ENCODE measurements at places on chromosomes 1 and 21.

DNA sequence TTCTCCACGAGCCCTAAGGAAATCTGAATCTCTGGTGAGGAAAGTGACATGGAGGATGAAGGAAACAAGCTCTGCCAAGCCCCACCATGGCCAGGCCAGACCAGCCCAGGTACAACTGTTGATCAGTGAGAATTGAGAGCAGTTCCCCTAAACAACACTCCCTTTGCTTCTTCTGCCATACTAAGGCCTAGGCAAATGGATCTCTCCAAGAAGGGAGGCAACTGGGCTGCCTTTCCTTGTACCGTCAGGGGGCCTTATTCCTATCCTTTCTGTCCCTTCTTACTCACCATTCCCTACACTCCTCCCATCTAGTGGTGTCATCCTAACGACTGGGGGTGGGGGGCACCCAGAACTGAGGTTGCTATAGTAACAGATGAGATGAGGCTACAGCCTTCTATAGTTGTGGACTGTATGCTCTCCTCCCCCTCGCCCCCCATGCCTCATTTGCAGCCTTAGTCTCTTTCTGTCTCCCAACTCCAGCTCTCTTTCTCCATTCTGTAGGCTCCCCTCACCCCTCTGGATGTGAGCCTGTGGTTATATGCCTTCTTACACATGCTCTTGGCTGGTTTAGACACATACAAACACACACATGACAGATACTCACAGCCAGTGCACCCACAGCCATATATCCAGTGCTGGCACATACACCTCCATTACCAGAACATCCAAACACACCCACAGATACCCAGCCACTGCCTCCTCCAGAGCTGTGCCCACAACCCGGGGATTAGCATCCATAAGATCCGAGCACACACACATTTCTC is 3.6 kb downstream of the PEA15 start:
- no peaks in the 10 kb centered on the region for H3K27me3 ChIP-seq
- DNase-seq, result no peak
- peaks cover 33% of the 10 kb centered on the region for H3K36me3 ChIP-seq
- peaks cover 69% of the 10 kb centered on the region for H3K4me1 ChIP-seq
- no peak overlapping the region for H3K27ac ChIP-seq

GRCh38 chr1:52544665-52545525 is 8.0 kb downstream of the TUT4 start:
- no peak overlapping the region for H3K27ac ChIP-seq
- no peak for DNase-seq
- H3K36me3 ChIP-seq, result no peaks in the 10 kb centered on the region

GRCh38 chr1:156384007-156384406 is 15.0 kb downstream of the RHBG start:
- H3K27ac ChIP-seq, result no peak overlapping the region
- H3K27me3 ChIP-seq, result peaks cover 33% of the 10 kb centered on the region
- no peaks in the 10 kb centered on the region for H3K4me1 ChIP-seq
- DNase-seq, result no peak
- H3K4me3 ChIP-seq, result no peak overlapping the region
- no peaks in the 10 kb centered on the region for H3K36me3 ChIP-seq

- H3K36me3 ChIP-seq, result no peaks in the 10 kb centered on the region
- DNase-seq, result peak; percentile 63
- no peaks in the 10 kb centered on the region for H3K27me3 ChIP-seq
- H3K4me1 ChIP-seq, result peaks cover 14% of the 10 kb centered on the region
- H3K27ac ChIP-seq, result peak overlapping the region; percentile 55
Observed at GRCh38 chr1:113429461-113430153, 39.3 kb downstream of the MAGI3 start.

DNA sequence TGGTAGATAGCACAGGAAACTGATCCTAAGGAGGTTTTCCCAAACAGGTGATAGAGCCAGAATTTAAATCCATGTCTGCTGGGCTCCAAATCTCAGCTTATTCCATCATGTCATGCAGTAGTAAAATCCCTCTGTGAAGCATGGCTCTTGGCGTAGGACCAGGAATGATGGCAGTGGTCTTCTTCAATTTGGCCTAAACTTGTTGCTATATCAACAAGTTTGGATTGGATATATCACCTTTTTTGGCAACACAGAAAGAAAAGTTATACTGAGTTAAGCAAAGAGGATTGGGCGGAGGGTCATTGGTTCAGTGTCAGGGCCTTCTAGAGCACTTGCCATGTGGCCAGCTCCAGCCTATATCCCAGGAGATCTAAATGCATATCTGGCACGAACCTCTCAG is 52.2 kb downstream of the FGGY start:
- H3K36me3 ChIP-seq, result no peaks in the 10 kb centered on the region
- DNase-seq, result no peak
- no peaks in the 10 kb centered on the region for H3K4me1 ChIP-seq

DNA sequence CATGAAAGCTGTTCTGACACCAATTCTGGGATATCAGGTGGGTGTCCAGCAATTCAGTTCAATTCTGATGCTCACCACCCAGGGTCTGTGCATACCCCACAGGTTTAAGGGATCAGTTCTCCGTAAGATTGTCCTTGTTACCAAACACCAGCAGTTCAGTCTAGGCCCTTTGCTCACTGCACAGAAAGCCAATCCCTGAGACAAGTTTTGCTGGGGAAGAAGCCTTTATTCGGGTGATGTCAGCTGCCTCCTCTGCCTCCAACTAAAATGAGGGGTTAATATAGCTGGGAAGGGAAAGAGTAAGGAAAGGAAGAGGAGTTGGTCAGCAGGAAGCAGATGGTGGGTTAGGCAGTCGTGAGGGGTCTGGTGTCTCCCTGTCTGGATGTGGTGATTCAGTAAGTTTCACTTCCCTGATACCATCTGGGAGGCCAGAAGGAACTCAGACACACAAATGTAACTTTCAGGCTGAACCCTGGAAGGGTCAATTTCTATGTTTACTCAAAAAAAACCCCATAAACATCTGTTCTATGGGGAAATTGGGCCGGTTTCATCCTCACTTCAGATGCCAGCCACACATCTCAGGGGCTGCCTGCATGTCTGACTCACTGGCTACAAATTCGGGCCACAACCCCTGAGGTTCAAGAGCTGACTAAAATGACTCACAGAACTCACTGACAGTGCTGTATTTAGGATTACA is 83.3 kb upstream of the PGBD5 start:
- H3K4me3 ChIP-seq, result no peak overlapping the region
- H3K36me3 ChIP-seq, result no peaks in the 10 kb centered on the region
- no peaks in the 10 kb centered on the region for H3K27me3 ChIP-seq
- H3K4me1 ChIP-seq, result peaks cover 8% of the 10 kb centered on the region
- H3K27ac ChIP-seq, result no peak overlapping the region
- no peak for DNase-seq

GRCh38 chr1:226351709-226352108 is 42.7 kb upstream of the LIN9 start:
- H3K36me3 ChIP-seq, result peaks cover 9% of the 10 kb centered on the region
- H3K4me1 ChIP-seq, result peaks cover 15% of the 10 kb centered on the region
- H3K4me3 ChIP-seq, result no peak overlapping the region
- no peaks in the 10 kb centered on the region for H3K27me3 ChIP-seq
